ENCODE measurements at places on chromosomes 5 and 9. TPM values are rescaled to one million over a fixed set of nuclear protein-coding genes. Genes with fewer than 3 reads are reported as not detected.

DNA sequence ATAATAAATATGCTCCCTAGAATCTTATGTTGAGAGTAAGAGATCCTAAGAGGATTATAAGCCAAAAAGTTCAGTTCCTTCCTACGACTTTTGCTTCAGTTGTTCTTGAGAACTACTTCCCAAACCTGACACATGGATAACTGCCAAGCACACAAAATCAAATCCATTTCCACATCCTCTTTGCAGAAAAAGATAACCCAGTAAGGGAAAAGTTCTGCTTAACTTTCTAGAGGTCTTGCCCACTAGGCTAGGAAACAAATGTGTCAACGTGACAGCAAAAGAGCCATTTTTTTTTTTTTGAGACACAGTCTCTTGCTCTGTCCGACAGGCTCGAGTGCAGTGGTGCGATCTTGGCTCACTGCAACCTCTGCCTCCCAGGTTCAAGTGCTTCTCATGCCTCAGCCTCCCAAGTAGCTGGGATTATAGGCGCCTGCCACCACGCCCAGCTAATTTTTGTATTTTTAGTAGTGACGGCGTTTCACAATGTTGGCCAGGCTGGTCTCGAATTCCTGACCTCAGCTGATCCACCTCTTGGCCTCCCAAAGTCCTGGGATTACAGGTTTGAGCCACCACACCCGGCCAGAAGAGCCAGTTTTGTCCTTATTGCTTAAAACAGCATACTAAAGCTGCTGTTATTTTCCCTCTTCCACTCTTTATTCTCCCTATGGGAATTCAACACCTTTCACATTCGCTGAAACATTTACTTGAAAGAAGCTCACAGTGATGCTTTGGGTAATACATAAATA lies 24.2 kb downstream of the CSNK1A1 start:
- H3K4me1 ChIP-seq, result no peaks in the 10 kb centered on the region
- no peak overlapping the region for H3K27ac ChIP-seq
- no peaks in the 10 kb centered on the region for H3K36me3 ChIP-seq
- no peak overlapping the region for H3K4me3 ChIP-seq

DNA sequence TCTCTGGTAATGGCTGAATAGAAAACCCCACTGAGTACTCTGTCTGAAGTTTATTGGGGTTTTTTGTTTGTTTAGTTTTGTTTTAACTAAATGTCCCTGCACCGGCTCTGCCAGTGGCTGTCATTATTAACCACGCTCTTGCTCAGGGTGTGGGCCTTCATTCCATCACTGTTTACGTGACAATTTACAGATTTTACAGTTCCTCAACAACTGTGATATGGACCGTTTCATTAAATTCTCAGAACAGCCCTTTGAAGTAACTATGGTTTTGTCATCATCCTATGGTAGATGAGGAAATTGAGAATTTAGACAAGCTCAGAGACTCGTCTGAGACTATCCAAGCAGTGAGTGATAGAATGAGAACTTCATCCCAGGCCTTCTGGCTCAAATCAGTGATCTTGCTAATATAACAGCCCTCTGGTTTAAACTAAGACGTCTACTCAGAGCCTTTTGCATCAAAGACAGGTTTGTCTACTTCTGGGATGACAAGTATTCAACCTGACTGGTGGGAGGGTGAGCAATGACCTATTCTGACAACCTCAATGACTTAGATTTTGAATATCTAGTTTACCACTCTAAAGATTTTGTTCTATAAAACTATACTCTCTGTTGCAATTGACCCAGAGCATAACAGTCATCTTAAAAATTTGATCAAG lies 77.3 kb upstream of the MAP3K1 start:
- DNase-seq, result no peak
- H3K4me3 ChIP-seq, result no peak overlapping the region
- no peaks in the 10 kb centered on the region for H3K36me3 ChIP-seq
- no peaks in the 10 kb centered on the region for H3K4me1 ChIP-seq

DNA sequence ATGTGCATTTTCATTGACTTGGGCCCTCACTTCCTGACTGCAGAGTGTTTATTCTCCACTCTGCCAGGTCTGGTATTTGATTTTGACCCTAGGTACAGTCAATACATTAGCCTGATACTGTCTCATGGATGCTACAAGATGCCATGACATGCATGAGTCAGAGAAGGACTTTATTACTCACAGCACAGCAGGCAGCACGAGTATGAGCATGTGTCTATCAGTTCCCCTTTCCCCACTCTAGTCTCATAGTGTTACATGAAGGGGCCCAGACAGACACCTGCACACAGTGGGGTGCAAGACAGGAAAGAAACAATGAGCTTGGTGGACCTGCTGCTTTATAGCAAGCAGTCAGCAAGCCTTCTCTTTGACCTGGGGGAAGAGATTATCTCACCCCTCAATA lies 19.6 kb downstream of the ITGA2 start:
- H3K36me3 ChIP-seq, result no peaks in the 10 kb centered on the region
- H3K27me3 ChIP-seq, result no peaks in the 10 kb centered on the region
- no peak for DNase-seq
- H3K4me1 ChIP-seq, result peaks cover 3% of the 10 kb centered on the region
- no peak overlapping the region for H3K4me3 ChIP-seq

GRCh38 chr5:24094081-24094679 lies 550.6 kb downstream of the CDH10 start:
- no peak for DNase-seq
- no peaks in the 10 kb centered on the region for H3K27me3 ChIP-seq
- no peaks in the 10 kb centered on the region for H3K36me3 ChIP-seq
- H3K27ac ChIP-seq, result no peak overlapping the region
- H3K4me1 ChIP-seq, result no peaks in the 10 kb centered on the region

- H3K4me1 ChIP-seq, result no peaks in the 10 kb centered on the region
- no peaks in the 10 kb centered on the region for H3K27me3 ChIP-seq
- no peak overlapping the region for H3K27ac ChIP-seq
- DNase-seq, result no peak
- no peak overlapping the region for H3K4me3 ChIP-seq
Observed at GRCh38 chr5:72539726-72540125, 32.5 kb upstream of the ZNF366 start.

DNA sequence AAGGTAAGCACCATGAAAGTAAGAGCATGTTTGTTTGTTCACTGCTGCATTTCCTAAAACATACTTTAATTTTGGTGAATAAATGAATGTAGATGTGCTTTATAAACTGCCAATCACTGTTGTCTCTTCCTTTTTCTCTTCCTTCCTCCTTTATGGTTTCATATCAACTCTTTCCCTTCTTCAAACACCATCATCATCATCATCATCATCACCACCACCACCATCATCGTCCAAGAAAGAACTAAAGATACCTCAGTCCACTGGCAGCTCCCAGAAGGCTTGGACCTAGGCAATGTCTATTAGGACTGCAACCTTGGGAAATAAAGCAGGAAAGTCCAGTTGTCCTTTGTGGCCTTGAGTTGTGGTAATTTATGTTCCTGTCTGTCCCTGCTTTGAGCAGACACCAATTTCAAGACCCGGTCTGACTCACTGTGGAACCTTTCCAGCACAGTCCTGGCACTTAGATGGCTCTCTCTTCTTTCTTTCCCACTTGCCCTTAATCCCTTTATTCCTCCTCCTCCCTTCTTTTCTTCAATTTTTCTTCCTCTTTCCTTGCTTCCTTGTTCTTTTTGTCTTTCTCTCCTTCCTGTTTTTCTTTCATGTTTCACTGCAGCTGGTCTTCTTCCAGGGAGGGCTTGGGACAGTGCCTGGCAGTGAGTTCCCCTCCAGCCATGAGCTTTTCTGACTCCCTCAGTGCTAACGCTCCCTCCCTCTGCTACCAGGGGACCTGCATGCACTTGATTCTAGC lies 99.3 kb downstream of the ANGPTL2 start:
- DNase-seq, result no peak
- H3K27ac ChIP-seq, result peak overlapping the region; percentile 45
- H3K27me3 ChIP-seq, result no peaks in the 10 kb centered on the region
- H3K4me1 ChIP-seq, result no peaks in the 10 kb centered on the region

DNA sequence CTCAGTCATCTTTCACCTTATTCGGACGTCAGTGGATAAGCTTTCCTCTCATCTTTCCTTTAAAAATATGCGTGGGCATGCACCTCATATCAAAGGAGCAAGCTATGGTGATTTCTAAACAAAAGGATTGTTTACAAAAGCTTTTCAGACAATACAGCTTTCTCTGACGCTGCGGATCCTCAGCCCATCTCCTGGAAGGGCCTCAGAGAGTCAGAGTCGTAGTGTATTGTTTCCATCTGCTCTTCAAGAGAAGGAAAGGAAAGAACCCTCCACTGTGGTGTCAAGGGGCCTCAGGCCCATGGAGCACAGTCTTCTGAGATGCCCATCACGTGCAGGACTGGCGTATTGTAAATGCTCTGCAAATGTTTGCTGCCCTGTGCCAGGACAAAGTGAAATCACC lies 163.4 kb upstream of the MAP1B start:
- H3K4me3 ChIP-seq, result no peak overlapping the region
- H3K27me3 ChIP-seq, result no peaks in the 10 kb centered on the region
- H3K4me1 ChIP-seq, result no peaks in the 10 kb centered on the region

Gene CCNI2
- 7.1 TPM for total RNA-seq

Gene SYK
- 58.1 TPM for total RNA-seq

DNA sequence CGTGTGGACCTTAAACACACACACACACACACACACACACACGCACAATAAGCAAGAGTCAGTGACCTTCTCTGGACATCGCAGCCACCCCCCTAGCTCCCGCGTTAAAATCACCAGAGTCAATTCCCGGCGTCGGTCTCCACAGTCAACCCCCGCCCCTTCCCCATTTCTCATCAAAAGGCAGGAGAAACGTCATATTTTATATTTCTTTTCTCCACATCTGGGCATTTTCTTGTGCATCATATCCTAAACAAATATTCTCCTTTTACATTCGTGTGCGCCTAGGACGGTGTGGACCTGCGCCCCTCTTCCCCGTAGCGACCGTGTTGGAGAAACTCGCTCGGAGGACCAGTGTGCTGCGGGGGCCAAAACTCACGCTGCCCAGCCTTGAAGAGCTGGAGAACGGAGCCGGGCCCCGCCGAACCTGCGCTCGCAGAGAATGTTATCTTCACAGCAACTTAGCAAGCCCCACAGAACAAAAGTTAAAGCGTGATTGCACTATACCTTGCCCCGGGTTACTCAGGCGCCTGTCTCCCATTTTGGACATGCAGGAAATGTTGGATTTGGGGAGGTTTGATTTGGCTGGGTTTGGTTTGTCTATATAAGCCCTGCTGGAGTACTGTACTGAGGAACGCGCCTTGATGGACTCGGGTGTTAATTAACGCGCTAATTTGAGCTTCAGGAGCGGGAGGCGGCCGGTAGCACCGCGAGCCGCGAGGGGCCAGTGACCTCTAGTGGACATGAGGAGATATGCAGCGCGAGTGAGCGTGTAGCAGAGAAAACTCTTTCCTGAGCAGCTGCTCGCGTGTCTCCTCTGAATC lies 192.4 kb downstream of the MEF2C start:
- H3K27me3 ChIP-seq, result peaks cover 96% of the 10 kb centered on the region
- no peak overlapping the region for H3K4me3 ChIP-seq
- no peak overlapping the region for H3K27ac ChIP-seq
- no peaks in the 10 kb centered on the region for H3K36me3 ChIP-seq
- no peaks in the 10 kb centered on the region for H3K4me1 ChIP-seq

Gene ADRA1B
- total RNA-seq, result 0.69 TPM

- no peaks in the 10 kb centered on the region for H3K36me3 ChIP-seq
- no peaks in the 10 kb centered on the region for H3K4me1 ChIP-seq
- no peaks in the 10 kb centered on the region for H3K27me3 ChIP-seq
- no peak overlapping the region for H3K27ac ChIP-seq
- H3K4me3 ChIP-seq, result no peak overlapping the region
Observed at GRCh38 chr5:169011451-169011850, 289.5 kb downstream of the SLIT3 start.

DNA sequence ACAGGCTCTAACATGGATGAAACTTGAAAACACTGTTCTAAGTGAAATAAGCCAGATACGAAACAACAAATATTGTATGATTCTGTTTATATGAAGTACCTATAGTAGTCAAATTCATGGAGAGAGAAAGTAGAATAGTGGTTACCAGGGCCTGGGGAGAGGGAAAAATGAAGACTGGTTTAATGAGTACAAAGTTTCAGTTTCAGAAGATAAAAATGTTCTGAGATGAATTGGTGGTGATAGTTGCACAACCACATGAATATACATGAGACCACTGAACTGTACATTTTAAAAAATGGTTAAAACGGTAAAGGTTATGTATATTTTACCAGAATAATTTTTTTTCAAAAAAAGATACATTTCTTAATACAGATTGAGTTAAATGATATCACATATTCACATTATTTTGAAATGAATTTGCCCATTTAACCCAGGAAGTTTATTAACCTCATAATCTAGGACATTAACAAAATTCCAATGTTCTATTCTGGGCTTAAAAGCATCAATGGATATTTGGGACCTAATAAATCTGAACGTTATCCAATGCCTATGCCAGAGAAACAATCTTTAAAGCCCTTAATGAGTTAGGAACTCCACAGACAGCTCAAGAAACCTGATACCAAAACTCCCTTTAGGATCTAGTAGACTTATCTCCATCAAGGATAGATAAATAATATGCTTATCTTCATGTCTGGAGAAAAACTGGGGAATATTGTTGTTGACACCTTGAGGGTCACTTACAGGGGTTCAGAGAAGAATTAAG lies 521.3 kb downstream of the EFNA5 start:
- no peaks in the 10 kb centered on the region for H3K27me3 ChIP-seq
- no peaks in the 10 kb centered on the region for H3K4me1 ChIP-seq
- DNase-seq, result no peak
- H3K4me3 ChIP-seq, result no peak overlapping the region

DNA sequence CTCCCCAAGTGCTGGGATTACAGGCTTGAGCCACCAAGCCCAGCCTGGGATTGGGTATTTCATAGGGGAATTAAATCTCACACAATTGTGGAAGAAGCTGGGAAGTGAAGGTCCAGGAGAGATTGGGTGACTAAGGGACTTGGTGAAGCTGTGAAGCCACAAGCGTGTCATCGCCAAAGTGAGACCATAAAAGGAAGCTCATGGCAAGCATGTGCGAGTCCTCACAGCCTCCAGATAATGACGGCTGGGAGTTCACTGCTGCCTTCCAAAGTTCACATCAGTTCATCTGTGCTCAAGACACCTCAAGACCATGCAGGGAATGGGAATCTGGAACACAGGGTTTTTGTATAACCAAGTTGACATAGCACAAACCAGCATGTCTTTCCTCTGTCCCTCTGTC lies 210.6 kb downstream of the MARCHF11 start:
- no peak overlapping the region for H3K4me3 ChIP-seq
- no peaks in the 10 kb centered on the region for H3K27me3 ChIP-seq
- no peak for DNase-seq
- H3K36me3 ChIP-seq, result no peaks in the 10 kb centered on the region

DNA sequence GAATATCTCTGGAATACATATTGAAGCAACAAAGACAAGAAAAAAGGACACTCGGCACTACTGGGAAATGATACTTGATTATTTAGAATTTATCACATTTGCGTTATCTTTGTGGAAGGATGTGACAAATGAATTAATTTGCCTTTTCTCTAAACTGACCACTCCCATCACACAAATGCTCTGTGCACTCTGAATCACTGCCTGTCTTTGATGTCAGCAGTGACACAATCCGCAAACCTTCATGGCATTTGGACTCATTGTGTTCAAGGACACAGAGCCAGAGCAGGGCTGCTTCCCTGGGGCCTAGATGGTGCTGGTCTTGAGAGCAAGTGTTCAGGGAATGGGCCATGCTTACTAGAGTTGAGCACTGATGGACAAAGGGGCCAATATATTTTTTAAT lies 4.9 kb upstream of the KIF4B start:
- no peaks in the 10 kb centered on the region for H3K4me1 ChIP-seq
- no peak for DNase-seq
- no peaks in the 10 kb centered on the region for H3K36me3 ChIP-seq
- H3K27ac ChIP-seq, result no peak overlapping the region
- no peak overlapping the region for H3K4me3 ChIP-seq
- no peaks in the 10 kb centered on the region for H3K27me3 ChIP-seq

Gene PHYHD1
- 1.8 TPM for total RNA-seq

Measured in colonic mucosa (tissue), 4 donors.